CD4-positive, alpha-beta T cell treated with Interferon alpha-2 for 1 hour (primary cell): ENCODE measurements at places on chromosomes 7 and 10.

GRCh38 chr10:98472196-98472595, 25.5 kb upstream of the HPS1 start:
- no peak for DNase-seq

DNA sequence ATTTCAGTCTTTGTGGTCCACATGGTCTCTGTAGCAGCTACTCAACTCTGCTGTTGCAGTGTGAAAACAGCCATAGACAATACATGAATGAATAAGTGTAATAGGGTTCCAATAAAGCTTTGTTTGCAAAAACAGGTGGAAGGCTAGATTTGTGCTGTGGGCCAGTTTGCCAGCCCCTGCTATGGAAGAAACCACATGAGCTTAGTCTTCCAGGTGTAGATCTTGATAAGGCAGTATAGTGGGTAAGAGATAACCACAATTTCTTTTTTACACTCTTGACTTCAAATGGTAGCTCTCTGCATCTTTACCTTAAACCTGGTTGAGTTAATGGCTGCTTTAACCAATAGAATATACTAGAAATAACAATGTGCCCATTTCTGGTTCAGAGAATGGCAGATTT, 135.0 kb upstream of the PALS2 start:
- DNase-seq, result no peak

DNA sequence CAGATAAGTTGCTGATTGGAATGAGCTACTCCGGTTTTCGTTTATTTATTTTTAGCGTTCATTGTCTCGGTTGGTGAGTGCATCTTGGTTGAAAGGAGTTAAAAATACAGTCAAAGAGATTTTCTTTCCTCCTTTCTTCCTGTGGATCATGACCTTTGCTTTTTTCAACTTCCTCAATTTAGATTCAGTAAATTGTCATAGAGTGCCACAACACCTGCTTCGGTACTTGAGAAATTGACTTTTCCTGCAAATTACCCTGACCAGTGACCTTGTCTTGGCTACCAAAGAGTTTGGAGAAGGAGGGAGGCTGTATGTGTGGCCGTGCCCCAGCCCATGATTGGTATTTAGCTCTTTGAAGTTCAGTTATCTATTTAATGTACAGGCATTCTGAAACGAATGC, 128.7 kb downstream of the FAM204A start:
- no peak for DNase-seq

- no peak for DNase-seq
Measured at GRCh38 chr7:56174875-56175760, 58.9 kb upstream of the NUPR2 start.

- DNase-seq, result no peak
Measured at GRCh38 chr7:19023477-19023876, 94.0 kb downstream of the TWIST1 start.

- no peak for DNase-seq
Measured at GRCh38 chr7:132964876-132965275, 117.0 kb downstream of the CHCHD3 start.

DNA sequence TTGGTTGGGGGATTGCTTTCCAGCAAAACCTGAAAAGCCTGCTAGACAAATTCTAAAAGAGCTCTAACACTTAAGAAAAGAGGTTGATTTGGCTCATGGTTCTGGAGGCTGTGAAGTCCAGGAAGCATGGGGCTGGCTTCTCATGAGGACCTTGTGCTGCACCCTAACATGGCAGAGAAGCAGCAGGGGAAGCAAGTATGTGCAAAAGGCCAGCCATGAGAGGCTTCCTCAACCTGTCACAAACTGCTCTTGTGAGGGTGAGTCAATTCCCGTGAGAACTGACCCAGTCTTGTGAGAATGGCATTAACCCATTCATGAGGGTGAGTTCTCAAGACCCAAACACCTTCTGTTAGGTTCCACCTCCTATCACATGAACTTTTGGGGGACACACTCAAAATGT, 54.3 kb upstream of the IGFBP3 start:
- no peak for DNase-seq

DNA sequence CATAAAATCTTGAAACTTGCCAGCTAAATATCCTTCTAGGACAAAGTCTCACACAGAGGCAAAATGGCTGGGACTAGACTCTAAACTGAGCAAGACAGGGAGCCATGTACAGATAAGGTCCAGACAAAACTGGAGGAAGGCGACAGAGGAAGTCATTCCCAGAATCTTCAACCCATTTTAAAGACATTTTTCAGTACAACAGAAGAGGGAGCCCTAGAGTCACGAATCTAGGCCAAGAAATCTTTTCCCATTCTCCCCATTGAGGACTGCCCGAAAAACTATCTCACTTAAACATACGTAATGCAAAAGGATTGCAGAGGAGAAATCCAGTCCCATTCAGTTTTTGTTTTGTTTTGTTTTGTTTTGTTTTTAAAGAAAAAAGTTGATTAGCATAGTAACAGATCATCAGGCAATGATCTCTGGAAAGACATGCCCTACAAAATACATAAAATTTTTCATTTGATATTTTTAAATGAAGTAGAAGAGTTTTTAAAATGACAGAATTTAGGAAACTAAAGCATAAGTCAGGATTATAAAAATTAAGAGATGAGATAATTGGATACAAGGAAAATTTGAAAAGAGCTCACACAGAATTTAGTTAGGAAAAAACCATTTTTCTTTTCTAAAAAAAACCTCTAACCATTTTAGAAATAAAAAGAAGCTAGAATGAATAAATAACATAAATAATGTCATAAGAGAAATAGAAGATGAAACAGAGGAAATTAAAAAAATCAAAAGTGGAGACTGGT, 16.9 kb upstream of the PRF1 start:
- no peak for DNase-seq

GRCh38 chr7:35263396-35263795, 9.5 kb upstream of the TBX20 start:
- DNase-seq, result no peak

GRCh38 chr10:131774681-131775085, 126.1 kb upstream of the PPP2R2D start:
- no peak for DNase-seq

DNA sequence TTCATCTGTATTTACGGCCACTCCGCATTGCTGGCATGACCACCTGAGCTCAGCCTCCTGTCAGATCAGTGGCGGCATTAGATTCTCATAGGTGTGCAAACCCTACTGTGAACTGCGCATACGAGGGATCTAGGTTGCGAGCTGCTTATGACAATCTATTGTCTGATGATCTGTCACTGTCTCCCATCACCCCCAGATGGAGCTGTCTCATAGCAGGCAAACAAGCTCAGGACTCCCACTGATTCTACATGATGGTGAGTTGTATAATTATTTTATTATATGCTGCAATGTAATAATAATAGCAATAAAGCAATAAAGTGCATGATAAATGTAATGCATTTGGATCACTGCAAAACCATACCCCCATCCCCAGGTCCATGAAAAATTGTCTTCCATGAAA, 1172.9 kb upstream of the AUTS2 start:
- no peak for DNase-seq

DNA sequence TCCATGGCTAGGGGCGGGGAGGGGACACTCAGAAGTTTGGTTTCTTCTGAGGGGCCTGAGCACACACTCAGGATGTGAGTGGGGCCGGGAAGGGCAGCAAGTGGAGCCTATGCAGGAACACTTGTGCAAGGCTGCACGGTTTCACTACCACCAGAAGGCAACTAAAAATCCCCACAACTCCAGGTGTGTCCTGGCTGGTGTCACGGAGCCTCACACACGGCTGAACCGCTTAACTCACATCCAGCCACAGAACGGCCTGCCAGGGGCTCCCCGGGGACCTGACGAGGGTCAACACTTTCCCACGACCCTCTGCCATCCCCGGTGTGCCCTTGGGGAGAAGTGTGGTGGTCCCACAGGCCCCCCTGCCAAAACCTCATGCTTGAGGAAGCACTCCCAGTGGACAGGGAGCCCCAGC, 173.9 kb downstream of the ELFN1 start:
- DNase-seq, result no peak

DNA sequence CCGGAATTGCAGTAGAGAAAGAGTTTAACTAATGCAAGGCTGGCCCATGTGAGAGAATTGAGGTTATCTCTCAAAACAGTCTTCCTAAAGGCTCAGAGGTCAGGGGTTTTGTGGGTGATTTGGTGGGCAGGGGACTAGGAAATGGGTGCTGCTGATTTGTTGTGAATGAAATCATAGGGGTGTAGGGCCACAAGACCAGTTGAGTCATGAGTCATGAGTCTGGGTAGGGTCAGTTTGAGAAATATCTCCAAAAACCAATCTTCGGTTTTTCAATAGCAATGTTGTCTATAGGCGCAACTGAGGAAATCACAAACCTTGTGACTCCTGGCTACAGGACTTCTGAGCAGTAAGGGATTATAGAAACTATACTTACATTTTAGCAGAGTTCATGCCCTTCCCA, 460.0 kb upstream of the NRP1 start:
- no peak for DNase-seq

- no peak for DNase-seq
Measured at GRCh38 chr10:11851910-11852309, 28.8 kb downstream of the PROSER2 start.
